ENCODE measurements at places on chromosomes 1 and 21. TPM values are rescaled to one million over a fixed set of nuclear protein-coding genes. Genes with fewer than 3 reads are reported as not detected.

AVPR1B gene
- total RNA-seq: not detected

DNA sequence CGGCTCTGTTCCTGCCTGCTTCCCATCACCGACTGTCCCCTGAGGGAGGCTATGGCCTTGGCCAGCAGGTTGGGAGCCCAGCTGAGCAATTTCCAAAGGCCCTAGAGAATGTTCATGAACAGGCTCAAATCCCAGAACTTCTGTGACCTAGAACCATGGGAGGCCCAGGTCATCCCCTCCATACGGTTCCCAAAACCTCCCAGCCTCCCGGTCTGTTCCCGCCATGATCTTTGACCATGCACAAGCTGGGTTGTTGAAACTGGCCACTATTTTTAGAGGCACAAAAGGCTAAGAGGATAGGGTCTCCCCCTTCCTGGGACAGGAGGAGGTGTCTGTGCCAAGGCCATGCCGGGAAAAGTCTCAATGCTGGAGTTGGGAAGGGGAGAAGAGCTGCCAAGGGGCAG lies 27.5 kb downstream of the EPHA2 start:
- DNase-seq: no peak

- no peak for DNase-seq
These were observed 104.4 kb downstream of the PCBP3 start for GRCh38 chr21:45747802-45748445.

DNA sequence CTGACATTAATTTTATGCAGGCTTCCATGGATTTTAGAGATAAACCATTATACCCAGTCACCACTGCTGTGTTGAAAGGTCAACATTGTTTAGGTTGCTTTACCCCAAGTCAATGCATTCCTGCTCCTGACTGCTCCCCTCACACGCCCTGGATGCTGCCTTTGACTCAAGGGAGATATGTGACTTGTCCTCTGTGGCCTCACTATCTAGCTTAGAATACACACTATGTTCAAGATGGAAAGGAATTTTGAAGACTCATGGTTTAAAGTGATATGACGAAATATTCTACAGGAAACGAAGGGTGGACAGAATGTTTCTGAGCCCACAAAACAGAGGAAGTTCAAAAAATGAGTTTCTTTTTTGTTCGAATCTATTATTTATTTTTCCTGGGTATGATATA lies 170.4 kb upstream of the NR5A2 start:
- DNase-seq: no peak

GRCh38 chr1:36675106-36675505 lies 192.4 kb upstream of the CSF3R start:
- no peak for DNase-seq

- DNase-seq: no peak
These were observed 25.9 kb downstream of the GREM2 start for GRCh38 chr1:240586006-240586405.

- DNase-seq: no peak
These were observed 226.9 kb upstream of the DEPDC1 start for GRCh38 chr1:68723791-68724190.

Data from Right ventricle myocardium superior (tissue), 1 donor.